ENCODE measurements at places on chromosomes 6 and 20. TPM values are rescaled to one million over a fixed set of nuclear protein-coding genes. Genes with fewer than 3 reads are reported as not detected.

- no peaks in the 10 kb centered on the region for H3K4me1 ChIP-seq
- no peak for DNase-seq
- H3K4me3 ChIP-seq, result no peak overlapping the region
- no peaks in the 10 kb centered on the region for H3K27me3 ChIP-seq
Measured at GRCh38 chr6:1704711-1705110, 95.0 kb downstream of the FOXC1 start.

GRCh38 chr20:10828180-10828579 lies 154.4 kb upstream of the JAG1 start:
- H3K4me1 ChIP-seq, result no peaks in the 10 kb centered on the region
- H3K27ac ChIP-seq, result no peak overlapping the region
- H3K36me3 ChIP-seq, result no peaks in the 10 kb centered on the region
- no peak overlapping the region for H3K4me3 ChIP-seq
- DNase-seq, result no peak
- H3K27me3 ChIP-seq, result no peaks in the 10 kb centered on the region

- no peaks in the 10 kb centered on the region for H3K27me3 ChIP-seq
- H3K4me3 ChIP-seq, result no peak overlapping the region
- no peak for DNase-seq
- H3K36me3 ChIP-seq, result no peaks in the 10 kb centered on the region
Measured at GRCh38 chr6:46903175-46903574, 18.6 kb downstream of the ADGRF5 start.

Gene ANKS1A
- 14.4 TPM for total RNA-seq

DNA sequence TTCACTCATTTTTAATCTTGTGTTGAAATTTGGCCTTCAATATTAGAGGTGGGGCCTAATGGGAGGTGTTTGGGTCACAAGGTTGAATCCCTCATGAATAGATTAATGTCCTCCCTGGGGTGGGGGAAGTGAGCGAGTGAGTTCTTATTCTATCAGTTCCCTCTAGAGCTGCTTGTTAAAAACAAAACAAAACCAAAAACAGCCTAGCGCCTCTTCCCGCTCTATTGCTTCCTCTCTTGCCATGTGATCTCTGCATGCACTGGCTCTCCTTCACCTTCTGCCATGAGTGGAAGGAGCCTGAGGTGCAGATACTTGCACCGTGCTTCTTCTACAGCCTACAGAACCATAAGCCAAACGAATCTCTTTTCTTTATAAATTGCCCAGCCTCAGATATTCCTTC lies 89.6 kb upstream of the SLC35F1 start:
- H3K4me1 ChIP-seq, result no peaks in the 10 kb centered on the region
- H3K4me3 ChIP-seq, result no peak overlapping the region
- H3K36me3 ChIP-seq, result no peaks in the 10 kb centered on the region

Gene NT5DC1
- 79.1 TPM for total RNA-seq

Gene SLC18B1
- 0.67 TPM for total RNA-seq

Gene IMPG1
- total RNA-seq, result not detected

DNA sequence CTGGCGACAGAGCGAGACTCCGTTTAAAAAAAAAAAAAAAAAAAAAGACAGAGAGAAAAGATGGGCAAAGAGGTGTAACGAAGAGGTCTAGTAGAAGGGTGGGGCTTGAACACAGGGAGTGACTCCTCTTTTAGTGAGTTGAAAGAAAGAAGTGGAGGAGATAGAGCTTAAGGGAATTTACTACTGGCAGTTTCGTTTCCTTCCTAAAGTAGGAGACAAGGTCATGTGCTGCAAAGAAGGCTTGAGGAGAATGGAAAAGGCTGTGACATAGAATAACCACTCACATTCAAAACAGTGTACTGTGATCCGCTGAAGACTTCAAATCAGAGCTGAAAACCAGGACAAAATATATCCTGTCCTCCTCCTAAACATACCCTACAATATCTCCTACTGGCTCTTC lies 63.8 kb upstream of the EIF2S2 start:
- DNase-seq, result no peak
- H3K4me1 ChIP-seq, result no peaks in the 10 kb centered on the region
- H3K4me3 ChIP-seq, result no peak overlapping the region
- H3K36me3 ChIP-seq, result no peaks in the 10 kb centered on the region

Gene RBM24
- 23.0 TPM for total RNA-seq

DNA sequence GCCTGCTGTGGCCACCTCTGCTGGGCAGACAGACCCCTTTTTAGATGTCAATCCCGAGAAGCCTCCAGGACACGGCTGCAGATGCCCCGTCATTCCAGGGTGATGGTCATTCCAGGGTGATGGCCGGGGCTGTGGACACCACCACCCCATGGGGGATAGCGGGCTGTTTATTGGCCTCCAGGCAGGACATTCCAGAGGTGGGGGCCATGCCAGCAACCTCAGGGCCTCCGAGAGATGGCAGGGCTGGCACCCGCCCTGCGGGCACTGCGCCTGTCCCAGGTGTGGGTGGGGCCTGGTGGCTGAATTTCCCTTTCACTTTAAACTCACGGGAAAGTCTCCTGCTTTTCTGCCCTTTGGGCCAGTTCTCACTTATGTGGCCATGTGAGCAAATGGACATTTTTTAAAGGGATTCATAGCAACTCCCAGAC lies 14.5 kb downstream of the COL9A3 start:
- H3K4me3 ChIP-seq, result no peak overlapping the region
- DNase-seq, result no peak
- peaks cover 8% of the 10 kb centered on the region for H3K4me1 ChIP-seq
- no peaks in the 10 kb centered on the region for H3K36me3 ChIP-seq
- H3K27ac ChIP-seq, result no peak overlapping the region

Data from Panc1 (cell line).